Pancreas (tissue), 10 donors: ENCODE measurements at places on chromosomes 12 and 14. TPM values are rescaled to one million over a fixed set of nuclear protein-coding genes. Genes with fewer than 3 reads are reported as not detected.

ZDHHC22 gene
- total RNA-seq, result not detected

MORN3 gene
- 0.42 TPM for total RNA-seq

BHLHE41 gene
- total RNA-seq, result 29.4 TPM

SERPINA12 gene
- not detected for total RNA-seq
